ENCODE measurements at places on chromosomes 4 and X.

- DNase-seq: no peak
Observed at GRCh38 chr4:4247696-4248028, 361 bp downstream of the TMEM128 start.

- DNase-seq: no peak
Observed at GRCh38 chrX:149860445-149860844, 20.5 kb upstream of the MAGEA8 start.

DNA sequence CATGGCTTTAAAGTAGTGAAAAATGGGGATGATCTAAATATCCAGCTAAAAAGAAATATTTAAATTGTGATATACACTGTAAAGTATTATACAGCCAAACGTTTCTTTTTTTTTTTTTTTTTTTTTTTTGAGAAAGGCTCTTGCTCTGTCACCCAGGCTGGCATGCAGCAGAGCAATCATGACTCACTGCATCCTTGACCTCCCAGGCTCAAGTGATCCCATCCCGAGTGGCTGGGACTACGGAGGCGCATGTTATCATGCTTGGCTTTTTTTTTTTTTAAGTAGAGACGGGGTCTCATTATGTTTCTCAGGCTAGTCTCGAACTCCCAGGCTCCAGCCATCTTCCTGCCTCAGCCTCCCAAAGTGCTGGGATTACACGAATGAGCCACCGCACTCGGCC, 17.1 kb downstream of the SMIM14 start:
- no peak for DNase-seq

DNA sequence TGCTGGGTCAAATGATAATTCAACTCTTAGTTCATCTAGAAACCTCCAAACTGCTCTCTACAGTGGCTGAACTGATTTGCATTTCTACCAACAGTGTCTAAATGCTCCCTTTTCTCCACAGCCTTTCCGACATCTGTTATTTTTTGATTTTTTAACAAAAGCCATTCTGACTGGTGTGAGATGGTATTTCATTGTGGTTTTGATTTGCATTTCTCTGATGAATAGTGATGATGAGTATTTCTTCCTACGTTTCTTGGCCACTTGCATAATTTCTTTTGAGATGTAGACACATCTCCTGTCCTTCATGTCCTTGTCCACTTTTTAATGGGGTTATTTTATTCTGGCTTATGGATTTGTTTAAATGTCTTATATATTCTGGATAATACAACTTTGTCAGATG, 298.2 kb upstream of the ARSJ start:
- no peak for DNase-seq

DNA sequence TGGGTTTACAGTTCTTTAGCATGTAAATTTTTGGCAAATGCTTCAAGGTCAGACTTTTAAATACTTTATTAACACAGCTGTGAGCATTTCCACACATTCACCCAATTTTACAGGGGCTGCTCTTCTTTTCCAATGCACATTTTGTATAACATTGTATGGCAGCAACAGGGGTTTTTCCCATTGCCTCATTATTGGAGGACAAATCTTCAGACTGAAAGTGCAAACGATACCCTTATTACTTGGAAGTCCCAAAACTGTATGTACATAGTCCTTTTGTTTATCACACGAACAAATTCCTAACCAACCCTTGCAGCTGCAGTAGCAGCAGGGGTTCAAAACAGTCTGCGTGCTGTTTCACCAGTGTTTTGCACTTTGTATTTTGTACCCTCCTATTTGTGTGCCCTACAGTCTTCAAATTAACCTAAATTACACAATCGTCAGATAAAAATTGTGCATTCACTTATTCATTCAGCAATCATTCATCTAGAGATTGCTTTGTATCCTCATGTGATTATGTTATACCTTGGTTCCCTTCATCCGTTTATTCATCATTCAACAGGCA, 330.7 kb upstream of the RASGEF1B start:
- DNase-seq: no peak

DNA sequence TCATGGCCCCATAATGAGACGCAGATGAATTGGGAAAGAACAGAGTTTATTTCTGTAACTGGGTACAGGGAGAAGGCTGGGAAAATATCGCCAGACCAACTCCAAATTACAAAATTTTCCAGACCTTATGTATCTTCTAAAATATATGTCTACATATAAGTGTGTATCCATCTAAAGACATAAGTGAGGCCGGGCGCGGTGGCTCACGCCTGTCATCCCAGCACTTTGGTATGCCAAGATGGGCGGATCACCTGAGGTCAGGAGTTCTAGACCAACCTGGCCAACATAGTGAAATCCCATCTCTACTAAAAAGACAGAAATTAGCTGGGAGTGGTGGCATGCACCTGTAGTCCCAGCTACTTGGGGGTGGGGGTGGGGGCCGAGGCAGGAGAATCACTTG, 11.7 kb upstream of the DHRSX start:
- no peak for DNase-seq

- DNase-seq: peak; percentile 38
Observed at GRCh38 chrX:101658661-101659491, 774 bp downstream of the ARMCX2 start.

- DNase-seq: no peak
Observed at GRCh38 chr4:126719852-126720251, 912.9 kb upstream of the INTU start.

DNA sequence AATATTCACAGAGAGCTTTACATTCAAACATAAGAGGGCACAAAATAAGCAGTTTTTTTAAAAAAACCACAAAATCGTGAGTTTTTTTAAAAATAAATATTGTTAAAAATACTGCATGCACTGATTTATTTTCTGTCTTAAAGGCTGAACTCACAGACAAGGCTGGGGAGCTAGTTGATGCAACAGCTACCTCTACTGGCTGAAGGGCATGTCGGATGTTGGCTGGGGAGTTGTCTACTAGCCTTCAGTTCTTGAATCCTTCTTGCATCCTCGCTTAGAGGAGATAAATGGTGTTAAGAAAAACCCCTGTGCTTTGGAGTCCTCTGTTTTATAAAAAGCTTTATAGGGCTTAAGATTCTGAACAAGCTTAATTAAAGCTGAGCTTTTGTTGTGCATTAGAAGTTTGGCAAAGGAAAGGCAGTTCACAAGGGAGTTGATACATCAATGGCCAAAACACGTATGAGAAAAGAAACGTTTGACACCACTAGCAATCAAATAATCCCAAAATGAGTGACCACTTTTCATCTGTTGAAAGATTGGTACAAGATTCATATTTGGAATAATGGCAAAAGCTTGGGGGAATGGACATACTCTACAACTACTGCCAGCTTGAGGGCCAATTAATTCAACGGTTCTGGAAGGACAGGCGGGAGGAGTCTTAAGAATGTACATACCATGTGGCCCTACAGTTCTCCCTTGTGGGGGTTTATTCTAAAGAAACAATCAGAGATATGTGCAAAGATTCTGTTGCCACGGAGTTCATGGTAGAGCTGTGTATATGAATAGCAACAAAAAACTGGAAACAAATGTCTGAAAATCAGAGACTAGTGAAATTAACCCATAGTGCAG, 94.7 kb downstream of the SEL1L3 start:
- peak; percentile 77 for DNase-seq

DNA sequence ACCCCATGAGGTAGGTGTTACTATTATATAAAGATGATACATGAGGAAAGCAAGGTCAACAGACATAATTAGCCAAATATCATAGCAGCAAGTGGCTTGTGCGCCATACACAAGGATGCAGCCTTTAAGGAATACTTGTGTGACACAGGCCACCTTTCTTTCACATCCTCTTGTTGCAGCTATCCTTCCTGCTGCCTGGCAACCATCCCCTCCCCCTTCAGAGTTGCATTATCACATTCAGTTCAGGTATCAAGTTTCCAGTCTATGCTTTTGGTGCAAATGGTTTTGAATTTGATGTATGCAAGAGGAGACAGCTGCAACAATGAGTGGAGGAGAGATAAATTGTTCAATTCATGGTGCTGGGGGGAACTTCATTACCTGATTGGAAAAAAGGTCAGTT, 6.4 kb downstream of the ZCCHC18 start:
- no peak for DNase-seq

GRCh38 chr4:122458625-122459024, 2.1 kb upstream of the IL2 start:
- peak; percentile 36 for DNase-seq

DNA sequence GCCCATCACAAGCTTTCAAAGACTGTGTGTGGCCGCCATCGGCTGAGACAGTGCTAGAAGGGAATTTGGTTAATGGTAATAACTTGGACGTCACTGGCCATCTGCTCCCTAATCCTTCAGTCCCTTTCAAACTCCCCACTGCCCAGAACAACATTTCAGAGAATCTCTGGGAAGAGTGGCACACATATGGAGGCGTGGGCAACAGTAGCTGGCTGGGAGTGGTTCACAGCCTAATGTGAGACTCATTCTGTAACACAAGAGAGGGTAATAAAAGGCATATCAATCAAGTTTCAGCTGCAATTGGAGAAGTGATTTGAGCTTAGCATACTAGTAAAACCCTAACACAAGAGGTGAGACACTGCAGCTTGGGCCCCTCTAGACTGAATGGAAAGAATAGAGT, 15.4 kb downstream of the SMIM10 start:
- DNase-seq: no peak

- no peak for DNase-seq
Observed at GRCh38 chr4:110950731-110951130, 327.9 kb upstream of the PITX2 start.

DNA sequence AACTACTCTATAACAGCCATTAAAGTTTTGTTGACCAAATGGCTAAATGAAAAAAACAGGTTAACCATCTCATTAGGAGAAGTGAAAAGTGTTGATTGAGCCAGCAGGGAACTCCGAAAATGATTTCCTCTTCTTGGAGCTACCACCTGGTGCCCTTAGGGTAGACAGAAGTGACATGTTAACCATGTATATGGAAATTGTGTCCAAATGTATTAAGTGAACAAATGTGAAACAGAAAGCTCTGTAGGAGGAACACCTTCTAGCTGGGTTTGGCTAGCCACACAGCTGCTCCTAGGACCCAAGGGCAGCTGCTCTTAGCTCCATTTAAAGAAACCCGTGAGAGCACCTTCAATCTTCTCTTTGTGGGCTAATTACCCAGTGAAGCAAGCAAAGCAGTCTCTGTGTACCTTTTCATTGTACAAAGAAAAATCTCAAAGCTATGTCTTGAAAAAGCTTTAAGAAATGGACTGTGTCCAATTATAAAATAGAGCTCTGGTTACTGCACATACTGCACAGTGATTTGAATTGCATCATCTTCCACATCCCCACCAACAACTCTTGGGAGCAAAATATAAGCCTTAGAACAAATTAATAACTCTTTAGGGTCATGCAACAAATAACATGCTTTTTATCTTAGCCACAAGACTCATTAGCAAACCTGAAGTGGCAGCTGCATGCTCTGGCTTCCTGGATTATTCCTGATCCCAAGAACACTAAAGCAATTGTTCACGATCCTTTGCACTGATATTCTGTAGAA, 59.2 kb upstream of the PARM1 start:
- no peak for DNase-seq

- no peak for DNase-seq
Observed at GRCh38 chr4:109171070-109171469, 131.4 kb downstream of the COL25A1 start.

GRCh38 chr4:63316633-63317032, 1092.6 kb downstream of the TECRL start:
- DNase-seq: no peak

DNA sequence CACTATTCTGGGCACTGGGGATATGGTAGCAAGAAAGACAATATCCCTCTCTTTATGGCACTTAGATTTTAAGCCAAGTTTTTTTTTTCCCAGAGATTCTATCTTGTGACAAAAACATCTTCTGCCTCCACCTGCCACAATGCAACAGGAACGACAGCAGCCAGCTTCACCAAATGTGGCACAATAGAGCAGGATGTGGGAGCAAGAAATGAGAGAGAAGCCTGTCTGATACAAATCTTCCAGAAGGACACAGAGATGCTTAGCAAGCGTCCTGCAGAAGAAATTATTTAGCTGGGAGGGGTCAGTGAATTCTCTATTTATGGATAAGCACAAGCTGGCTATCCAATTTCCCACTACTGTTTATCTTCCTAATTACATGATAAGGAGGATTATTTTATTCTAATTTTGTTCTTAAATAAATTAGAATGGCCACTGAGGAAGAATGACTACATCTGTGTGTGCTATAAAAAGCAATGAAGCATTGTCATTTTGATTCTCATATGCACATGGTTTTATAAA, 27.1 kb upstream of the ZNF330 start:
- no peak for DNase-seq

DNA sequence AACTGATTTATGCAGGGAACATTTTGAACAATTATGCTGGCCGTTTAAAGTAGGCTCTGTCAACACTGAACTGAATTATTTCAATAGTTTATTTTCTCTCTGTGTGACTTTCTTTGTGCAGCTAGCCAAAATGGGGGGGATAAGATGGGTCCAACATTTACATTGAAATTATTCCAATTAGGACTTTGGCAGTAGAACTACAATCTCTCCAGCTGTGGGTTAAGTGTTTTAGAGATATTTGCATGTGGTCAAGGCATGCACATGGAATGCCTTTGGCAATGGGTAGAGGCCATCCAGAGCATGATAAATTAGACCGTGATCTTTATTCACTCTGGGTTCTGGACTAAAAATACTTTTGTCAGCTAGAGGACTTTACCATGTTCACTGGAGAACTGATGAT, 107.9 kb upstream of the ELOVL6 start:
- DNase-seq: no peak

DNA sequence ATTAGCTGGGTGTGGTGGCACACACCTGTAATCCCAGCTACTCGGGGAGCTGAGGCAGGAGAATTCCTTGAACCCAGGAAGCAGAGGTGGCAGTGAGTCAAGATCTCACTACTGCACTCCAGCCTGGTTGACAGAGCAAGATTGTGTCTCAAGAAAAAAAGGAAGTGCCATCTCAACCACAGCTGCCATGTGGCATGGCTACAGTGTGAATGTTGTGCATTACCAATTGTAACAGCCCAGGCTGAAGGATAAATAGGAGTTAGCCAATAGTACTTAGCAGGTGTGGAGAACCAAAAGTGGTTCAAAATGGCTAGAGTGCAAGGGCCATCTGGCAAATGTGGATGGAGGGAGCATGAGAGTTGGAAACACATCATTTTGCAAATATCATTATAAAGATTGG, 28.9 kb downstream of the SLC25A5 start:
- DNase-seq: peak; percentile 49

DNA sequence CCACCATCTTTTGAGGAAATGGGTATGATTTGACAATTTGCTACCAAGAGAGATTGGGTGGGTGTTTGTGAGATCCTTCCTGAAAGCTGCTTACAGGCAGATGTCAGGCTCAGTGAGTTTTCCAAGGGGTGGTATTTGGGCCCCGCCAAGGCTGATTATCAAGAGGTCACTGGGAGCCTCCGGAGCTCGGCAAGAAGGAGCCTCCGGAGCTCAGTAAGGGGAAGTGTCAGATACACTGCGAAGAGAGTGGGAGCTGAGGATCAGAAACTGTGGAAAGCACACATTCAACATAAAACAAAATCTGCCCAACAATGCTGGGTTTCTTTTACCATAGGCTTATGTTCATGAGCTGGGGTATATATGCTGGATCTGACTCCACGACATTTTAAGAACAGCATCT, 714 bp downstream of the RTL3 start:
- no peak for DNase-seq
